Activated CD4-positive, alpha-beta T cell treated with anti-CD3 and anti-CD28 coated beads, Interleukin-2, amount 50 U/mL, for 16 hours (primary cell): ENCODE measurements at places on chromosomes 6 and 20.

- DNase-seq = no peak
Measured at GRCh38 chr6:167163476-167164011, 5.8 kb upstream of the GPR31 start.

- DNase-seq = no peak
Measured at GRCh38 chr6:39056681-39057080, 8.1 kb downstream of the GLP1R start.

DNA sequence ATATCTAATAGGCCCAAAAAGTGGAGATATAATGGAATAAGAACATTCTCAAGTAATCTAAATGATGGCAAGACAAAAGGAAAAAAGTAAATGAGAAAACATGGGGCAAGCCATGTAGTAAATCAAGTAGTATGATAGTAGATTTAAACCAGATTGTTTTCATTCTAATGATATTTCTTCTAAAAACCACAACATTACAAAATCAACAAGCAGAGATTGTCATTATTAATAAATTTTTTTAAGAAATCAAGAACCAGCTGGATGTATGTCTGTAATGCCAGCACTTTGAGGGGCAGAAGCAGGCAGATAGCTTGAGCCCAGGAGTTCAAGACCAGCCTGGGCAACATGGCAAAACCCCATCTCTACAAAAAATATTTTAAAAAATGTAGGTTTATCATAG is 155.0 kb downstream of the RNGTT start:
- DNase-seq = no peak

DNA sequence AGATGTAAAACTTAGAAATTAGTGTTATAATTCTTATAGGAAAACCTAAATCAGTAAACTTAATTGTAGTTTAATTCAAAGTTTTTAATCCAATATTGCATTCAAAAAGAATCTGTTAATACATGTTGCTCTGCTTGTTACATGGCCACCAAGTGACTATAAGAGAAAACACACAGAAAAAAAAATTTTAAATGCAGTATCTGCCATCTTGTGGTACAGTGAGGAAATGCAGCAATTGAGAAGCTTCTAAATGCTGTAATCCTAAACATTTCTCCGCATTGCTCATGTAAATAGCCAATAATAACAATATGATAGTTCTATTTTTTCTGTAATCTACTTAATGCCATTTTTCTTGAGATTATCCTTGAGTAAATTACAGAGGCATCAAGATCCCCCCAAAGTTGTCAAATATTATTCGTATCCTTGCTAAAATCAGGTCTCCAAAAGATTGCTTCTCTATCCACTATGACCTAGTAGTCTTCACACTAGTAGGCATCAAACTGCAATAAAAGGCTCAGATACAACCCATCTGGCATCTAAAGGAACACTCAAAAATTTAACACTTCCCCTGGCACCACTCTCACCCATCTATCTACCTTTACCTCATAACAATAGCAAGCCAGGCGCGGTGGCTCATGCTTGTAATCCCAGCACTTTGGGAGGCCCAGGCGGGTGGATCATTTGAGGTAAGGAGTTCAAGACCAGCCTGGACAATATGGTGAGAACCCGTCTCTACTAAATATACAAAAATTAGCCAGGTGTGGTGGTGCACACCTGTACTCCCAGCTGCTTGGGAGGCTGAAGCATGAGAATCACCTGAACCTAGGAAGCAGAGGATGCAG is 34.6 kb downstream of the HDAC2 start:
- DNase-seq = peak; percentile 36

- no peak for DNase-seq
Measured at GRCh38 chr6:19492636-19493405, 344.3 kb upstream of the ID4 start.

GRCh38 chr20:1818895-1819294 is 76.3 kb upstream of the SIRPA start:
- DNase-seq = no peak

DNA sequence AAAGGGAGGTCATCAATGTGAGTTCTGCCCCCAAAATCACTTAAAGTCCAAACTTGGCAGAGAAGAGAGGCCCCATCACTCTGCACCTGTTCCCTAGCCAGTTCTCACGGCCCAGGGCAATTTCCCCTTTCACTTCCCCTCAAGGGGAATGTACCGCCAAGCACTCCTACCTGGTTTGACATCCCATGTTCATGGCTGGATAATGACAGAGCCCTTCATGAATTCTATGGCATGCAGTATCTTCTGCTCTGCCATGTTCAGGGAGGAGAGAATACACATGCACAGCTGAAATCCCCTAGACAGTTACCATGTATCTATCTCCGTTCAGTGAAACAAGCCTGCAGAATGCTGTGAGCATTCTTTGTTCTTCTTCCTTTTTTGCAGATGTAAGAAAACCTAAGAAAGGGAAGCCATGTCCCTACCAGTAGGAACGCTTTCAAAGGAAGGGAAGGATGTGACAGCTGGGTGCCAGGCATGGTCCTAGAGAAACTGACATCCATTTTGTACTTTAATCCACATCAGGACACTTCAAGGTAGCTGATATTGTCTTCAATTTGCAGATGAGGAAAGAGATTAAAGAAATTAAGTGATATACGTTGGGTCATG is 79.8 kb upstream of the ARID1B start:
- no peak for DNase-seq

- no peak for DNase-seq
Measured at GRCh38 chr6:149064660-149065015, 252.9 kb upstream of the TAB2 start.
